ENCODE measurements at places on chromosomes 11 and 22.

- no peak for DNase-seq
Observed at GRCh38 chr22:37324340-37325038, 42.2 kb downstream of the CYTH4 start.

GRCh38 chr11:111785886-111786412, 19.8 kb upstream of the PPP2R1B start:
- no peak for DNase-seq

GRCh38 chr22:23237841-23238240, 57.5 kb downstream of the BCR start:
- DNase-seq: no peak

DNA sequence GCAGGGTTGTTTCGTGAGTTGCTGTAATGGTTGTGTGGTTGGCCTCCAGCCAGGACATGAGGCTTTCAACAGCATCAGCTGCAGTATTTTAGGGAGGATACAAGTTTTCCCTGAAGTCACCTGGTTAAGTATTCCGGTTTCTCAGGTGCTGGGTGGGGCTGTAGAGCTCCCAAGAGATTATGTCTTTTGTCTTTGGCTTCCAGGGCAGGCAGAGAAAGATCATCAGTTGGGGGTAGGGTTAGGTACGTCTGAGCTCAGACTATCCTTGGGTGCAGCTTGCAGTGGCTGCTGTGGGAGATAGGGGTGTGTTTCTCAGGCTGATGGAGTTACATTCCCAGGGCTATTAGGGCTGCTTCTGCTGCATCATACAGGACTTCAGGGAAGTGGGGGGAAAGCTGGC, 47.5 kb upstream of the MRGPRX1 start:
- no peak for DNase-seq

DNA sequence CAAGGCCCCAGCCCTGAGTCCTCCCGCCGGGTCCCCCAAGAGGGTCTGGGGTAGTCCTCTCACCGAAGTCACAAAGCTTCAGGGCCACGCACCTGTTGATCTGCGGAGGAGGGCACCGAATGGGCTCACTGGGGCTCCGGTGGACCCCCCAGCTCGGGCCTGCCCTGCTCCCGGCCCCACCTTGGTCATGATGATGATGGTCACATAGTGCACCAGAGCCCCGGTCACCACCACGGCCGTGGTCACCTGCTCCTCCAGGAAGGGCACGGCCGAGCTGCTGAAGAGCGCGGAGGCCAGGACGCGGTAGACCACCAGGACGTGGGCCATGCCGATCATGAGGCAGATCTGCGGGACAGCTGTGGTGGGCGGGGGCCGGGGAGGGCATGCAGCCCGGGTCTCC, 13.5 kb upstream of the SIGIRR start:
- DNase-seq: no peak

- peak; percentile 58 for DNase-seq
Observed at GRCh38 chr11:9053316-9054035, 37.9 kb downstream of the SCUBE2 start.

GRCh38 chr11:32385998-32386397, 49.3 kb downstream of the WT1 start:
- DNase-seq: peak; percentile 40

DNA sequence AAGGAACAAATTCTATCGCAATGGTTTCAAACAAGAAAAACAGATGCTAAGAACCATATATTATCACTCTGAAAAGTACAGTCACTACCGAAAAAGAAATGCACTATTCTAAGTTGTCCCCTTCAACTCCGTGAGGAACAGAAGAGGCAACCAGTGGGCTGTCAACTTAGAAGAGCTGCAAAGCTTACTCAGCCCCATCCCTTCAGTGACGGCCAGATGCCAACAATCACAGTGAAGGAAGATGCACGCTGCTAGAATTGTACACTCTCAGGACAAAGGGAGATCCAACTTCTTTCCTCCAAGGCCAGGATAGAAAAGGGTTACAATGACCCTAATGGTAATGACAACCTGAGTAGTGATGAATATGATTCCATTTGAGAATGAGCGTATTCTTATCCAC, 38.5 kb upstream of the CHKA start:
- no peak for DNase-seq

- DNase-seq: no peak
Observed at GRCh38 chr22:45891996-45892621, 84.9 kb downstream of the WNT7B start.

GRCh38 chr22:21938071-21938822, 14.4 kb downstream of the PPM1F start:
- DNase-seq: peak; percentile 85

DNA sequence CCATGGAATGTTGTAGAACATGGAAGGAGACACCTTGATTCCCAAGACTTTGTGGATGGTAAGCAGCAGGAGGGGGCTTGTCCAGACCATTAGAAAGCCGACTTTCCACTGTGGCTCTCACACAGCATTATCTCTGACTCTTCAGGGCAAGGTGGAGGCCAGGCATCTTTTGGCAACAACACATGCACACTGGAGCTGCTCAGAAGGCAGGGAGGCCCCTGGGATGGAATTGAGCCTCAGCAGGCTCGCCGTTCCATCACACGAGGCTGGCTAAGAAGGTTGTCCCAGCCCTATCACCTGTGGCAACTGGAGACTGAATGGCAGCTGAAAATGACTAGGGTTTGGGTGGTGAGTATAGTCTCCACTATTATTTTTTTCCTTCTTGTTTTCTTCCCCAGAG, 76.3 kb upstream of the TMEM45B start:
- no peak for DNase-seq

GRCh38 chr11:118152552-118153471, at the start of gene SCN4B:
Gene SCN4B, minus strand, starts transcription at chr11:118152823. Its CDS starts 150 bp downstream, at chr11:118152673.
- DNase-seq: peak; percentile 22

DNA sequence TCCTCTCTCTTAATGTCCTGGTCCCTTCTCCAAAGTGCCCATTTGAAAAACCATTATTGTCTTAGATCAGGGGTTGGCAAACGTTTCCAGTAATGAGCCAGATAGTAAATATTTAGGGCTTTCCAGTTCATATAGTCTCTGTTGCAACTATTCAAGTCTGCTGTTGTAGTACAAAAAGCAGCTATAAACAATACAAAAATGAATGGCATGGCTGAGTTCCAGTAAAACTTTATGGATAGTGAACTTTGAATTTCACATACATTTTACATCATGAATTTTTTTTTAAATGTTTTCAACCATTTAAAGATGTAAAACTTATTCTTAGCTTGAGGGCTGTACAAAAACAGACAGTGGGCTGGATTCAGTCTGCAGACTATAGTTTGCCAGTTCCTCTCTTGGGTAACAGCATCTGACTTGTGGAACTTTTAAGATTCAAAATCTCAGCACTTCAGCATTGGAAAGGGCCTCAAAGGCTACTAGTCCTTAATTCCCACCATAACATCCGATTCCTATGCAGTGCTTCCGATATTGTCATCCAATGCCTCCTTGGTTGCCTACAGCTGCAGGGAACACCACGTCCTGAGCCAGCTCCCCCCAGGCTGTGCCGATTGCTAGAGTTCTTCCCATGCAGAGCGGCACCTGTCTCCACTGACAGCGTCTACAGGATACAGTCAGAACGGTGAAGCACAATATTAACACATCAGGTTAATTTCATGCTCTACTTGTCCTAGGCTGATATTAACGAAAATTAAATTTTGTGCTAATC, 65.6 kb upstream of the E2F8 start:
- DNase-seq: no peak

DNA sequence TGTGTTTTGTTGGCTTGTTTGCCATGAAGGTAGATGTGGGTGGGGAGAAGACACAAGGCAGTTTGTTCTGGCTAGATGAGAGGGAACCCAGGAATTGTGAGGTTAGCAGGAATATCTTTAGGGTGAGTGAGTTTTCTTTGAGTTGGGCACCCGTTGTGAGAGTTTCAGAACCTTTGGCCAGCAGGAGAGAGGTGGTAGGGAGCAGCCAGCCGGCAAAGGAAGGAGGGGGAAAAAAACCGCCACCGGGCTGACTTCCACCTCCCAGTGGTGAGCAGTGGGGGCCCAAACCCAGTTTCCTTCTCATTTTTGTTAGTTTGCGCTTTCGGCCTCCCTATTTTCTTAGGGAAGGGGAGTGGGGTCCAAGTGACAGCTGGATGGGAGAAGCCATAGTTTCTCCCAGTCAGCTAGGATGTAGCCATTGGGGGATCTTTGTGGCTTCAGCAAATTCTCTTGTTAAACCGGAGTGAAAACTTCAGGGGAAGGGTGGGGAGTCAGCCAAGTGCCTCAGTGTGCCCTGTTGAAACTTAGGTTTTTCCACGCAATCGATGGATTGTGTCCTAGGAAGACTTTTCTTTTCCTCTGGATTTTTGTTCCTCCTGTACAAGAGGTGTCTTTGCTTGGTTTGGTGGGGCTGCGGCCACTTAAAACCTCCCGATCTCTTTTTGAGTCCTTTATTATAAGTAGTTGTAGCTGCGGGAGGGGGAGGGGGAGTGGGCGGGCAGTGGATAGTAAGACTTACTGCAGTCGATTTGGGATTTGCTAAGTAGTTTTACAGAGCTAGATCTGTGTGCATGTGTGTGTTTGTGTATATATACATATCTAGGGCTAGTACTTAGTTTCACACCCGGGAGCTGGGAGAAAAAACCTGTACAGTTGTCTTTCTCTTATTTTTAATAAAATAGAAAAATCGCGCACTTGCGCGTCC, 1.1 kb upstream of the GCAT start:
- DNase-seq: peak; percentile 45

DNA sequence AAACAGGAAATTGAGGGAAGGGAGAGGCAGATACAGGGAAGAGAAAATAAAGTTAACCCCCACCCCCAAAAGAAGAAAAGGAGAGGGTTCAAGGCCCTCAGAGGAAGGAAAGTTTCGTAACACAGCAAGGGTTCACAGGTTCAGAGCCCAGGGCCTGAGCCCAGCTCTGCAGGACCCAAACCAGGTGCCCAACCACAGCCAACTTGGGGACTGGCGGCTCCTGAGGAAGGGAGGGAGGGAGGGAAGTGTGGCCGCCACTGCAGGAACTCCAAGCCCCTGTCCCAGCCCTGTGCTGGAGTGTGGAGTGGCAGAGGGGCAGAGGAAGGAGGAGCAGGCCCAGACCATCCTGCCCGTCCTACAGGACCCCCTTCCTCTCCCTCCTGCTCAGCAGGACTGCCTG, 59.2 kb downstream of the ELFN2 start:
- DNase-seq: no peak

- DNase-seq: no peak
Observed at GRCh38 chr11:43901551-43901950, 20.9 kb downstream of the ALKBH3 start.

GRCh38 chr11:122895563-122895962, 13.0 kb downstream of the JHY start:
- no peak for DNase-seq

DNA sequence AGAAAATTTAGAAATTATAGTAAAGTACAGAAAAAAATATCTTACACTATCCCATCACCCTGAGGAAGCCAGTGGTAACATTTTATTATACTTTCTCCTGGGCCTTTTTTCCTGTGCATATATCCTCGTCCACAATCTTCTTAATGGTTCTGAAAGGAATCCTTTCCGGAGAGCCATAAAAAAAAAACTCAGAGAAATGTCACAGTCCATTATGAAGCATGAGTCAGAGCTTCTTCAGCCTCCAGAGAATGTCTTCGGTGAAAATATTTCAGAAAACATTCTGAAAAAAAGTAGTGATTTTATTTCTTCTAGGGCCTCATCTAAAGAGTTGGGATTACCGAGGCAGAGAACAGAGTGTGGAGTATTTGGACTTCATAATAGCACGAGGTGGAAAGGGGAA, 163.4 kb downstream of the INSC start:
- DNase-seq: peak; percentile 4

GRCh38 chr22:46881373-46882118, 119.1 kb downstream of the TBC1D22A start:
- peak; percentile 26 for DNase-seq

- peak; percentile 70 for DNase-seq
Observed at GRCh38 chr11:83723999-83724398, 437.8 kb upstream of the CCDC90B start.

DNA sequence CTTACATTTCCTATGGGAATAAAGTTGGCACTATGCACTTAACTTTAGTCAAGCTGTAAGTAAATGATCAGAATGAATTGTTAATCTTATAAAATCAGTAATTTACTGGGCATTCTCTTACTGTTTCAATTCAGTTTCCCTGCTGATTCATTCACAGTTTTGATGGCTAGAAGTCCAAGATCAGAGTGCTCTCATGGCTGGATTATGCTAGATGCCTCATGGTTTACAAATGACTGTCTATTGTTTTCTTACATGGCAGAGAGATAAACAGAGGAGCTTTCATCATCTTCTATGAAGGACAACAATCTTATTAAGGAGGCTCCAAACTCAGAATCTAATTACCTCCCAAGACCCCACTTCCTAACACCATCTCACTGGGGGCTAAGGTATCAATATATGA, 135.1 kb upstream of the CARD18 start:
- DNase-seq: no peak

DNA sequence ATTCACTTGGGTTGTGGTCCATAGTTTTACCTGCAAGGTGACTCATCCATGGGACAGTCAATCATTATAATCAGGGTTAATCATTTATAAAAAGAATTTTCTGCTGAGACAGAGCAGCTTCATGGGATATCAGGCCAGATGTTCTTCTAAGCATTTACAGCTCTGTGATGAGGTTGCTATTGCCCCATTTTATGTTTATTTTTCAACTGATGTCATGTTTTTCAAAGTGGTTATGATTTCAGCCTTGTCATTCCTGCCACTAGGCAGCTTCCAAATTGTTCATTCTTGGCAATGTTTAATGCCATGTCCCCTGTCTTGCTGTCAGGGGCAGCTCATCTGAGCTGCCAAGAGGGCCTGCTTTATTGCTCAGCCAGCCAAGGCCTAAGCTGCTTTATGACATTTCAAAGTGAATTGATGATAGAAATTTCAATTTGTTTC, 35.9 kb upstream of the ZBED5 start:
- peak; percentile 79 for DNase-seq

DNA sequence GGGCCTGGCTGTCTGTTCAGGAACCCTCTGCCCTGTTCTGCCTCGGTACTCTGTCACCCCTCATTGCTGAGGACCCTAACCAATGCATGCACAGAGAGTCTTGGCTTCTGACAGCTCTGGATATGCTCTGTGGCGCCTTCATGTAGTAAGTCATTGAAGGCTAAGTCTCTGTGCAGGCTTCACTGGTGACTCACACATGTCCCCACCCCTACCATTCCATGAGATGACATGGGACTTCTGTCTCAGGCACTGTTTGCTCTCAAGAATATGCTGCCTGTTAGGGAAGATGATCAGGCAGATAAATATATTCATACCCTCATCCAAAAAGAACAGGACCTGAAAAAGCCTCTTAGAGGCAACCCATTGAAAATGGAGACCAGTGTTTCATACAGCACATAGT, 43.6 kb upstream of the HORMAD2 start:
- peak; percentile 18 for DNase-seq

DNA sequence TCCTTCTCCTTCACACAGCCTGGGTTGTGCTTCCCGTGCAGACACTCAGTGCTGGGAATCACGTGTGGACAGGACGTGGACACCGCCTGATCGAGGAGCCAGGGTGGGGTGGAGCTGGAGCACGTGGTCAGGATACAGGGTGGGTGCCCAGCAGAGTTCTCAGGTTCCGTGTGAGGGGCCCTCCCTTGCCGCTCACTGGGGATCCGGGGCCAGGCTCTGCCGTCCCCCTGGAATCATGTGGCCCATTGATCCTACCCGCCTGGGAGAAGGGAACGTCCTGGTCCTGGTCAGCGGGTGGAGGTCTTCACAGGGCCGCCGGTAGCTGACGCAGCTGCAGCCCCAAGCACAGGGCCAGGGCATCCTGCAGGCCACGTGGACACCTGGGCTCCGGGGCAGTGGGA, 397.7 kb downstream of the TBC1D22A start:
- DNase-seq: no peak

GRCh38 chr11:45062974-45063635, 83.3 kb upstream of the PRDM11 start:
- DNase-seq: no peak

Data from AG10803 (cell line).